ENCODE measurements at places on chromosomes 2 and 18. TPM values are rescaled to one million over a fixed set of nuclear protein-coding genes. Genes with fewer than 3 reads are reported as not detected.

DNA sequence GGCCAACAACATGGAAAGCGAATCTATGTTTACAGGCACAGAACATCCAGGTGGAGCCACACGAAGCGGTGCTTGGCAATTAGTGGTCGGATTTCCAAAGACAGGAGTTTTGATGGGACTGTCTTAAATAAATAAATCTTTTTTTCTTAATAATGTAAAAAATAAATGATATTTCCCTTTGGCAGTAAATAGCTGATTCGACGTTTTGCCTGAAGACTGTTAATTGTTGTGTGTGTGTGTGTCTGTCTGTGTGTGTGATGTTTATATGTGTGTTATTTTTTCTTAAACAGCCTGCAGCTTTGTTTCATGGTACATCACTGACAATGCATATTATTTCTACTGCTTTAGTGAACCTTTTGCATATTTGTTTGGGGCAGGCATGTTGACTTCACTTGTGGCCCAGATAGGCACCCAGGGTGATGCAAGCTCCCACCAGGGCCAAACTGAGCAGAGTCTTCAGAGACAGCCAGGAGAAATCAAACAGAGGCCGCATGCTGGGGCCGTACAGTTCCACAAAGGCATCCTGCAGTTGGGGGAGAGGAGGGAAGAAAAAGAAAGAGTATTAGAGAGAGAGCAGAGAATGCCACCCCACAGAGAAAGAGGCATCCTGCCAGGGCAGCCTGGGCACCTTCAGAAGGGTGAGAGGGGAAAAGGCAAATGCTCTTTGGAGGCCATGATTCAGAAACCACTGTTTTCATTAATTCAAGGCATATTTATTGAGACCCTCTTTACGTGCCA, 191.2 kb downstream of the BCL2 start:
- DNase-seq: no peak

DNA sequence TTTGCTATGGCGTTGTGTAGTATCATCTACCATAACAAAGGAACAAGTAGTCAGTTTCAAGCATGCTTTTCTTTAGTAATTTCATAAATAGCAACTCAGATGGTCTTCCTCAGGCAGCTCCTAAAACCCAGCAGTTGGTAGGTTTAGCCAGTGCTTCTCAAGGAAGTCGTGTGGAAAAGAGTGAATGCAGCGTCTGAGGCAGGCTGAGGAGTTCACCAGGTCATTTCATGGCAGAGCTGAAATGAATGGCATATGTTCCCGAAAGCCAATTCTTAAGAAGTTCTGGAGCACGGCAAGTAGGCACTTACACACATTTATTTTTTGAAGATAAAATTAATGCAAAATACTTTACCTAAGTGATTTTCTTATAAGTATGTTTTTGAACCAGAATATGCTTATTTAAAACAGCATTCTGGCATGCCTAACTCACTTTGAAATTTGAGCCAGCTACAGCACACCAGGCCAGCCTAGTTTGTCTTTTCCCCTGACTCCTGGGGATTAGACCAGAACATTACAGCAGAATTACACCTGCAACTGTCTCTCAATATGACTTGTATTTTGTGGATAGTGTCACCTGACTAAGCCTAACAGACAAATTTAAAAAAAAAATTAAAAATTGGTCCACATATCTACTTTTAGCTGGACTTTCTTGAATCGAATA, 62.2 kb downstream of the OSBPL6 start:
- DNase-seq: no peak

Gene RSAD2
- 1.5 TPM for total RNA-seq

Gene MCFD2
- total RNA-seq: 41.7 TPM

Gene TMEM214
- 18.8 TPM for total RNA-seq
